Natural killer cell (primary cell): ENCODE measurements at places on chromosomes 1 and 21. TPM values are rescaled to one million over a fixed set of nuclear protein-coding genes. Genes with fewer than 3 reads are reported as not detected.

The ASCL5 gene
- not detected for total RNA-seq

DNA sequence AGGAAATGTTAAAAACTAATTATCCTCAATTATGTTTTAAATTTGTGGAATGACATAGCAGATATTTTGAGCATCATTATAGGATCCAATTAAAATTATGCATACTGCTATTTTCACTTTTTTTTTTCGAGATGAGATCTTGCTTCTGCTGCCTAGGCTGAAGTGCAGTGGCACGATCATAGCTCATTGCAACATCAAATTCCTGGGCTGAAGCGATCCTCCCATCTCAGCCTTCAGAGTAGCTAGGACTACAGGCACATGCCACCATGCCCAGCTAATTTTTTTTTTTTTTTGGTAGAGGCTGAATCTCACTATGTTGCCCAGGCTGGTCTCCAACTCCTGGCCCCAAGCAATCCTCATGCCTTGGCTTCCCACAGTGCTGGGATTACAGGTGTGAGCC, 11.3 kb upstream of the SLC1A7 start:
- no peak for DNase-seq

GRCh38 chr1:24923485-24924113, 6.5 kb downstream of the RUNX3 start:
- DNase-seq = no peak

DNA sequence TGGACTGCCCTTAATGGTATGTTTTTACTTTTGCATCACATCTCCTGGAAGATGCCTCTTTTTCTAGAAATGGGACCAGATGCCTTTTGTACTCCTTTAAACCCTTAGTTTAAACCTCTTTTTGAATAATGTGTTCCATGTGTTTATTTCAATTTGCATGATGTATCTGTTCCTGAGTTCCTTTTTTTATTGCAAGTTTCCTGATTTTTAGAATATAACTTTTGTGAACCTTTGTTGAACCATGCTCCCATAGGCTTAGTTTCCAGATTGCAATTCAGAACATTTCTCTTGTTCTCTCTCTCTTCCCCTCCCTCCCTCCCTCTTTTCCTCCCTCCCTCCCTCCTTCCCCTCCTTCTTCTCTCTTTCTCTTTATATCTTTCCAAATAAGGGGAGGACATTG, 81.9 kb downstream of the RGL1 start:
- DNase-seq = no peak

- DNase-seq = peak; percentile 51
Measured at GRCh38 chr21:31731056-31731856, 662 bp downstream of the SCAF4 start.
